H1 (cell line): ENCODE measurements at places on chromosomes 11 and 22. TPM values are rescaled to one million over a fixed set of nuclear protein-coding genes. Genes with fewer than 3 reads are reported as not detected.

Gene NCAM1
- total RNA-seq, result 4.3 and 5.0 TPM in 2 replicates

Gene OR5P2
- total RNA-seq, result not detected in 2 replicates

Gene B4GALNT4
- 76.3 and 89.0 TPM in 2 replicates for total RNA-seq

GRCh38 chr11:121654843-121655536 is 202.2 kb upstream of the SORL1-AS1 start:
- no peak overlapping the region for H3K27ac ChIP-seq
- H3K4me3 ChIP-seq, result peak overlapping the region; percentile 19; the same call in 1 of the 2 replicates
- peaks cover 13% of the 10 kb centered on the region for H3K4me1 ChIP-seq
- H3K36me3 ChIP-seq, result no peaks in the 10 kb centered on the region

- H3K36me3 ChIP-seq, result no peaks in the 10 kb centered on the region
- H3K27me3 ChIP-seq, result no peaks in the 10 kb centered on the region
- H3K4me1 ChIP-seq, result no peaks in the 10 kb centered on the region
- no peak for DNase-seq
- H3K27ac ChIP-seq, result no peak overlapping the region
- no peak overlapping the region for H3K4me3 ChIP-seq
These were observed 568.5 kb downstream of the KCNA4 start for GRCh38 chr11:29448246-29448877.

GRCh38 chr11:64384028-64384737 is 25.2 kb downstream of the RPS6KA4 start:
- no peak overlapping the region for H3K4me3 ChIP-seq
- no peak for DNase-seq
- no peaks in the 10 kb centered on the region for H3K36me3 ChIP-seq
- H3K27ac ChIP-seq, result no peak overlapping the region
